Activated T-helper 1 cell treated with anti-CD3 and anti-CD28 coated beads, Interleukin-2, amount 50 U/mL, for 16 hours (primary cell): ENCODE measurements at places on chromosomes 2 and 18.

GRCh38 chr18:55232506-55232905, 273.2 kb upstream of the CCDC68 start:
- no peak for DNase-seq

DNA sequence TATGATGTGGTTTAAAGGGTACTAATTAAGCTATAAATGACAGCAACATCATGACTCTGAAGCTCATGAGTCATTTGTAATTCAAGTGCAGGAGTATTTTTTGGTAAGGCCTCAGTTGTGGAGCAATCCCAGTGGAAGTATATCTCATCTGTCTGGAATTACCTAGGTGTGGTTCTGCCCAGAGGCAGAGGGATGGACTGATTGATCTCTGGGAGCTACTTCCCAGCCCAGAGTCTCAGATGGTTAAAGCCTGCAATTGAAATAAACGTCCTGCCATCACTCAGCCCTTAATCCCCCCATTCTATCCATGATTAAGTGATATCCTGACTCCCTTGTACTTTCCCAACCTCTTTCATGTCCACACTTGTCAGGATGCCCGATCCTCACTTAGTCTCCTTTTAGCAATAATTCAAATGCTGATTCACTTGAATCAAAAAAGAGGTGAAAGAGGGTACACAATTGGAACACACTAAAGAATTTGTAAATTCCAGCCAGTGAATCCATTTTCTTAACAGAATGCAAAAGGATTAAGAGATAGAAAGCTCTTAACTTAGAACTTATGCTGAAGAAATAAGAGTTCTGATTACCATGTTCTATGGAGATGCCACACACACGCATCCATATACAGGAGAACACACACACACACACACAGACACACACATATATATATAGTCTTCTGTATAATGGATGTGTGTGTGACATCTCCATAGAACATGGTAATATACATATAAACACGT, 664.4 kb downstream of the NYAP2 start:
- no peak for DNase-seq

DNA sequence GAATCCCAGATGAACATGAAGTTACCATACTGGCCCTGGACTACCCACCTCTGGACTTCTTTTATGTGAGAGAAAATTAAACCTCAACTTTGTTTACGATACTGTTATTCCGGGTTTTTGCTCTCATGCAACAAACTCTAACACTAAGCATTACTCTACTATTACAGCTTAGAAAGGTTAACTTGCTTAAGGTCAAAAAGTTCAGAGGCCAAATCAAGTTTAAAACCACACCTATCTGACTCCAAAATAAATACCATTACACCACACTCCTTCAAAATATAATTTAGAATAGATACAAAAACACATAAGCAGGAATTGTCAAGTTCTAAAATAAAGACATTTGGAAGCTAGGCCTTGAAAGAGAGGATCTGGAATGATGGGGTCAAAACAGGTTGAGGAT, 75.0 kb downstream of the DTNB start:
- DNase-seq = no peak

DNA sequence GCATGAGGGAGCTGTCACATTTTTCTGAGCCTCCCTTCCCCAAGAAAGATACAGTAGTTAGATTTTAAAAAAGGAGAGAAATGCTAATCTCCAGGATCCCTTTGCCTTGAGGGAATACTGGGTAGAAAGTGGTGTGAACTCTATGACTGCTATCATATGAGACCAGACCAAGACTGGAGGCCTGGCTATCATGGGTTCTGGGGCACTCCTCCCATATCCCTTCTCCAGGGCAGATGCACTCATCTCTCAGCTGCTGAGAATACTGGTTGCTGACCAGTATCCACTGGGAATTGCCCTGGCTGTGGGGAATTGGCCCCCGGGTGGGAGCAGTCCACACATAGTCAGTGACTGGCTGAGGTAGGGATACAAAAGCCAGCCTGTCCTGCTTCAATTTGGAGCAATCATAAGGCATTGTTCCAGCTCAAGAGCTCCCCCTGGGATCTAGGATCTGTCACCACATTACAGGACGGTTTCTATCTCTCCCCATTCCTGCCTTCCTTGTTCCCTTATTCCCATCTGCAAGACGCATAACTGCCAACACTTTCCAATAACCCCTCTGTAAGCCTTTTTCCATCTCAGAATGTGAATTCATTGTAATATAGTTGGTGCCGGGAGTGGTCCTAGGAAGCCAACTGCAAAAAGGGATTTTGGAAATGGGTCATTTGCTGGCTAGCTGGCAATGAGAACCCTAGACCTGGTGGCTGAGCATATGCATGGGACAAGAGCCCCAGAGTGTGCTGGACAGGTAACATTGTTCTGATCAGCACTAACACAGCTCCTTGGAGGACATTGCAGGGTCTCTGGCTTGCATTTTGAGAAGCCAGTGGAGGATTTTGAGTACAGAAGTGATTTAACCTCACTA, 35.4 kb upstream of the REEP1 start:
- no peak for DNase-seq

GRCh38 chr2:126656431-126657147, 631 bp downstream of the GYPC start:
- DNase-seq = no peak
